Stimulated activated CD4-positive, alpha-beta T cell treated with anti-CD3 and anti-CD28 coated beads, Interleukin-15, amount 100 ng/mL, for 1 hour (primary cell): ENCODE measurements at places on chromosomes 11 and 22.

GRCh38 chr11:83827940-83828554, 541.9 kb upstream of the CCDC90B start:
- no peak for DNase-seq

- DNase-seq, result no peak
Measured at GRCh38 chr22:31973739-31974138, 29.4 kb downstream of the YWHAH start.

DNA sequence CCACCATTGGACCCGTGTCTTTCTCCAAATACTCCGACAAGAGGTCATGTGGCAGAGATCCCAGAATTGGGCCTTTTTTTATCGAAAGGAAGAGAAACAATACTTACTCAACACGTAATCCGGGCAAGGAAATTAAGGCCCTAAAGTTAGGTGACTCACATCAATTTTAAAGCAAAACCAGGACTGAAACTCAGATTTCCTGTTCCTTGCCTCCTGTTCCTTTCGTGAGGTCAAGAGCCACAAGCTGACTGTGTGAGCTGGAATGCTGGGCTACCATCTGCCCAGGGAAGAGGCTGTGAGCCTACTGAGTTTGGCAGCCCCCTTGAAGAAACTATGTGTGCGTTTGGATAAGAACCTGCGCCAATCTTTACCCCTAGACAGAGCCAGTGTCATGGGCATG, 27.1 kb upstream of the MRGPRX2 start:
- no peak for DNase-seq

- DNase-seq, result no peak
Measured at GRCh38 chr11:106670069-106670468, 348.2 kb downstream of the GUCY1A2 start.

- DNase-seq, result no peak
Measured at GRCh38 chr22:26082866-26083265, 86.4 kb upstream of the SEZ6L start.

- no peak for DNase-seq
Measured at GRCh38 chr11:73399636-73400035, 23.4 kb downstream of the RELT start.

DNA sequence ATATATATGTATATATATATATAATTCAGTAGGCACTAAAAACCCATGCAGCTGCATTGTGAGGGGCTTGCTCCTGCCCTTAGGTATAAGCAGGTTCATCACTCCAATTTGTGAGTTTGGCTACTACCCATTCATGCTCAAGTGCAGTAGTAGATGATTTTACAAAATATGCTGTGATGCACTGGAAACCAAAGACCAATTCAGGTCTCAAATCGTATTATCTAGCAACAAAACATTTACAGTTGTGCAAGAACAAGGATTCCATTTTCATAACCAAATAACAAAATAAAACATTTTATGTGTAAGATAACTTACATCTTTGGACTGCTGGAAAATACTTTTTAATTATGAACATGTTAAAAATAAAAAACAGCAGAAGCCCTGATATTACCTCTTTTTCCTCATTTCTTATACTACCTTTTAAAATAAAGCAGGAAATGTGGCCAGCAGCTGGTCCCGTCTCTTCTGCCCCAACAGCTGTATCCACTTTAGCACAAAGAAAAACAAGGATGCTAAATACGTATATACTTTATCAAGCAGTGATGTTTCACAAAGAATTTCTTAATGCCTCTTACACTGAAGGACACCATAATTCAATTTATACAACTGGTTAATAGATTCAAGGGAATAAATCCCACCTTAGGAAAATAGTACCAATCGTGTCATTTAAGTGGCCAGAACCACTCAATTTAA, 2.8 kb downstream of the CREBZF start:
- no peak for DNase-seq

DNA sequence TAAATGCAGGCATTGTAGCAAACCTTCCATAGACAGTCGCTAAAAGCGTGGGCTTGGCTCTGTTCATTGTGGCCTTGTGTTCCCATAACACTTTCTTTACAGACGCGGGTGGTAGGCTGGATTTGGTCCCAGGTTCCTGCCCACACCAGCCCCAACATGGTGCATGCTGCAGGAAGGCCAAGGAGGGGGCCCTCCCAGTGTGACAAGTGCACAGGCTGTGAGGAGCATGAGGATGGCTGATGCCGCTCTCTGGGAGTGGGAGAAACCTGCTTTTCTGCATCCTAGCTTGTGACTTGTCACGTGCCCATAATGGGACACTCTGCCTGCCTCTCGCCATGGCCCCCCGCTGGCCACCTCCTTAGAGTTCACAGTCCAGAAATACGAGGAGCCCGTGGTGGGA, 161.8 kb upstream of the B3GAT1 start:
- DNase-seq, result no peak

DNA sequence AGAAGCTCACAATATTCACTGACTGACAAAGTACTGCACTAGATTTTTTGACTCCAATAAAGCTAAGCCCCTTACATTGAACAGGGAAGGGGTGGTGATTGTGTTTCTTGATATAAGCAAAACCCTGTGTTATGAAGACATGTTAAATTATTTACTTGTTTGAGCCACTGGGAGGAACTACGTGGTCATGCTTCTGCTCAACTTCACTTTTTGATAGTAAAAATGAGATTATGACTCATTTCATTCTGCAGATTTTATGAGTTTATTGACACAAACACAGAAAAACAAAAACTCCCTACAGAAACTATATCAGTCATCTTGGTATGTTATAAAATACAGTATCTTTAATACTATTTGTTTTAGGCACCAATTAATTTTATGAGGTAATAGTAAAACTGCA, 124.7 kb downstream of the CADM1 start:
- no peak for DNase-seq

- DNase-seq, result no peak
Measured at GRCh38 chr22:31943206-31943977, 943 bp upstream of the YWHAH start.

DNA sequence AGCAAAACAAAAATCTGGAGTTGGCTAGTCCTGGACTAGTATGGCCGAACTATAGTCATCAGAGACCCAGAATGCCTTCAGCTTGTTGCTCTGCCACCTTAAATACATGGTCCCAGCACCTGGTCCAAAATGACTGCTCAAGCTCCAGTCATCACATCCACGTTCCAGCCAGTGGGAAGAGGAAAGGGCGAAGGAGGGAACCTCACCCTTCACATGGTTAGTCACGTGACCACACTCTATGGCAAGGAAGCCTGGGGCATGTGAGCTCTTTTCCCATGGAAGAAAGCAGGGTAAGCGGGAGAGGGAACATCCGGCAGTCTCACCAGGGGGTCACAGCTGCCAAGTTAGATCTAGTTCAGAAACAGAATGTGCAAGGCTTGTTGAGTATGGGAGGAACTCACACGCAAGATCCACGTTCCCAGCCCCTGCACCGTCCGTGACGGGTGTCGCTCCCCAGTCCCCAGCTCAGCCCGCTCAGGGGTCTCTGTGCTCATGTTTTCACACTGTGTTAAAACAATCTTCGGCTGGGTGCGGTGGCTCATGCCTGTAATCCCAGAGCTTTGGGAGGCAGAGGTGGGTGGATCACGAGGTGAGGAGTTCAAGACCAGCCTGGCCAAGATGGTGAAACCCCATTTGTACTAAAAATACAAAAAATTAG, 1.9 kb upstream of the ANO9 start:
- no peak for DNase-seq

- peak; percentile 20 for DNase-seq
Measured at GRCh38 chr11:134033696-134034491, 35.0 kb upstream of the JAM3 start.

DNA sequence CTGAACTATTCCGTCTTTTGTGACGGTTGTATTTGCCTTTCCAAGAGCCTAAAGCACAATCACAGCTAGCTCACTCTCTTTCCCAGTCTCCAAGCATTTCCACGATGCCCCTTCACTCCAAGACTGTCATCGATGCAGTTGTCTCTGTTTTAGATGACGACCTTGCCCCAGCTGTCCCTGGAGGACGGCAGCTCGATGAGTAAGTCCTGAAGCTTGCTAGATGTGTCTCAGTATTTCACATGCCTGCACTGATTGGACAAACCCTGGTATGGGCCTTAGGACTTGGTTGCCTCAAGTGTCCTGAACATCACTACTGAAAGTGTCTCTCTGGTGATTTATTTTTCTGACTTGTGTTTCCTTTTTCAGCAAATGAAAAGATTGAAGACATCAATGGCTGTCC, 129.9 kb downstream of the NAV2 start:
- DNase-seq, result no peak

DNA sequence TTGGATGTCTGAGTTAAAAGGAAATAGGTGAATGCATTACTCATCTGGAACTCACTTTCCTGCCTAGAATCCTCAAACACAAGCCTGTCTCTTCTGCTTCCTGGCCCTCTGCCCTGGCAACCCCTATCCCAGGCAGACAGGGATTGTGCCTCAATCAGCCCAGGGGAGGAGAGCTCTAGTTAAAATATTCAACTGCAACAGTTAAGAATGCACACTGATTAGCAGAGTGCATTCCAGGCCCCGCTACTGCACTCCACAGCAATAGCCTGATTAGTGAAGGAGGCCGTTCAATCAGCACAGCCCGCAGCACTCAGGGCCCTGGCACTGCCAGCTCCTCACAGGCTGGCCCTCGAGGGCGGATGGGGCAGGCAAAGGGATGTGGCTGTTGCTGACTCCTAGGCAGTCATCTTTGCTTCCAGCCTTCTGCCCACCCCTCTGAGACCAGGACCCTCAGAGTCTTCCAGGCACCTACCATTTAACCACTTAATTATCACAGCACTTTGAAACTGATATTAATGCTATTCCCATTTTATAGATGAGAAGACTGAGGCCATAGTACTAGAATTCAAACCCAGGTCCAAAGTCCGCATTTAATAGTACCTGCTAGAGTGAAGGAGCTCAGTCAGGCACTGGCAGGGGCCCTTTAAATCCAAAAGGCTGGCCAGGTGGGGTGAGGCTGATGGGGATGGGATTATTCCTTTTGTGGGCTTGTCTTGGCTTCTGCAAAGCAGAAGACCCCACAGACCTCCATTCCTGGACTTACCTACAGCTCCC, 435.3 kb downstream of the SOX6 start:
- DNase-seq, result no peak

DNA sequence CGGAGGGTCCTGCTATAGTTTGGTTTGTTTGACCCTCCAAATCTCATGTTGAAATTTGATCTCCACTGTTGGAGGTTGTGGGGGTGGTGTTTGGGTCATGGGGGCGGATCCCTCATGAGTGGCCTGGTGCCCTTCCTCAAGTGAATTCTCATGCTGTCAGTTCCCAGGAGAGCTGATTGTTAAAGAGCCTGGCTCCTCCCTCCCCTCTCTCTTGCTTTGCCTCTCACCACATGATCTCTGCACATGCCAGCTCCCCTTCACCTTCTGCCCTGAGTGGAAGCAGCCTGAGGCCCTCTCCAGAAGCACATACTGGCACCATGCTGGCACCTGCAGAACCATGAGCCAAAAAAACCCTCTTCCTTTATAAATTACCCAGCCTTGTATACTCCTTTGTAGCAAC, 7.1 kb downstream of the TSPAN18 start:
- no peak for DNase-seq

GRCh38 chr11:117826832-117827231, 2.3 kb upstream of the FXYD2 start:
- DNase-seq, result no peak

- DNase-seq, result no peak
Measured at GRCh38 chr11:48018528-48019216, 38.3 kb downstream of the PTPRJ start.

- no peak for DNase-seq
Measured at GRCh38 chr22:43301866-43302265, 41.3 kb downstream of the SCUBE1 start.

DNA sequence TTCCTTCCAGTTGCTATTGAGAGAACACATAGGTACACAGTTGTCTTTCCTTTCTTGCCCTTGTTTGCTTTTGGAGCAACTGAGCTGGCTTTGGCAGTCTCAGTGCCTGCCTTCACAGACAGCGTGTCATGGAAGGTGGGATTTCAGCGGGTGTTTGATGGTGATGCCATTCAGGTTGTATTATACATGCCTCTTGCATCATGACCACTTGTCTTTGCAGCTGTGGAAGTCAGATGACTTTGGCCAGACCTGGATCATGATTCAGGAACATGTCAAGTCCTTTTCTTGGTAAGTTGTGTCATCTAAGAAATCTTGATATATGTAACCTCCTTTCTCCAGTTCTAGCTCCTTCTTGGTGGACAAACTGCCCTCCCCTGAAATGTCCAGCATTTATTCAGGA, 37.1 kb upstream of the SORL1-AS1 start:
- no peak for DNase-seq

DNA sequence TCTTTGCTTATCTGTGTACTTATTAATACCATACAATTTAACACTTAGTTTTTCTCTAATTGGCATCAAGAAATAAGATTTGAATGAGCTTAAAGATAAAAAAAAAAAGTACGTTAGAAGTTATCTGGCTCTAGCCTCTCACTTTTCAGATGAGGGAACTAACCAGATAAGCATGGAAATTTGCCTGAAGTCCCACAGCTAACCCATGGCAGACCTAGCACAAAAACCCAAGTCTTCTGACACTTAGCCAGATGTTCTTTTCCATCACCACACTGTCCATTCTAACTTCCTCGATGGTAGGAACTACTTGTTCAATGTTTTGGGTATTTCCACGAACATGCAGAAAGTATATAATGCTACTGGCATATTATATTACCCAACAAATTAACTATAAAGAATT, 7.4 kb upstream of the SOX6 start:
- no peak for DNase-seq

DNA sequence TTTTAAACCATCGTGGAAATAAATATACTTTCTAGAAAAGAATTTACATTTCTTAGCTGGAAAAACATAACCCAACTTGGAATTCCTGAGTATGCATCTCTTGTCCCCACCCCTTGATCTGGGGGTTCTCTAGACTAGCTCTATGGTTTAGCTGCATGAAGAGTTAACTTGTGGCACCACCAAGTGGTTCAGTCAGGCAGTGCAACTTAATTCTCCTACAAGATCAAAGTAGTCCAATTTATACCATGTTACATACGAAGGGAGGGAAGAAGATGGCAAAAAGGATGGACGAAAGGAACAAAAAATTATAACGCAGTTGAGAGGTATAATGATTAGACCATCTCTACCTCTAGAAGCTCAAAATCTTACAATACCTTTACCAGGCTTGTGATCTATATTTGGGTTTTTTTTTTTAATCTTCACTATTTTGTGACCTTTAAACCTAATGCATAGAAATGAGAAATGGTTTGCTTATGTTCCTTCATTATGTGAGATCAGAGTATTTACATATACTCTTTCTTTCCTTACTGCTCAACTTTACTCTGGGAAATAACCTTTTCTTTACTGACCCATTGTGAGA, 28.5 kb upstream of the ALKBH3 start:
- no peak for DNase-seq

- DNase-seq, result no peak
Measured at GRCh38 chr22:28435140-28435768, 244.4 kb downstream of the TTC28 start.

DNA sequence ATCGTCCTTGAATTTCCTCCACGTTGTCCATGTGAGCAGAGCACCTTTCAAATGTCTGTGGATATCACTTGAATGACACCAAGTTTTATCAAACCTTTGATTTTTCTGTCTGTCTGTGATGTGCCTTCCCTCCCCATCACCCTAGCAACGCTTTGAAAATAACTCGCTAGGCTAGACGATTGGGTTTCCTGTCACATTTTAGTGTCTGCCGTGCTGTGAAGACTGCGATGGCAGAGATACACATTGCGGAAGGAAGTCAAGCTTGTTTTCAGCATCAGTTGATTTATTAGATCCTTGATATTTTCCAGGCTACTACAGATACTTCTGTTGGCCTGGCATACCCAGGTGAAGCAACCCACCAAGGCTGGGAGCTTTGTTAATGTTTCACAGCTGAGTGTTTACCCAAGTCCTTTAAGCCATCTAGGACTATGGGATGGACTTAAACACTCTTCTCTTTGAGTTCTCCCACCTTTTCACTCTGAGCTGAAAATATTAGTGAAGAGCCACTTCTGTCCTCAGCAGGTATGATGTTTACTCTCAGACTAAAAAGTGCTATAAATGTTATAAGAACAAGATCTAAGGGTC, 93.6 kb upstream of the CD44 start:
- DNase-seq, result no peak
